ENCODE measurements at places on chromosomes 11 and 22. TPM values are rescaled to one million over a fixed set of nuclear protein-coding genes. Genes with fewer than 3 reads are reported as not detected.

GRCh38 chr22:35559354-35560005 lies 18.8 kb downstream of the RASD2 start:
- DNase-seq, result no peak

DNA sequence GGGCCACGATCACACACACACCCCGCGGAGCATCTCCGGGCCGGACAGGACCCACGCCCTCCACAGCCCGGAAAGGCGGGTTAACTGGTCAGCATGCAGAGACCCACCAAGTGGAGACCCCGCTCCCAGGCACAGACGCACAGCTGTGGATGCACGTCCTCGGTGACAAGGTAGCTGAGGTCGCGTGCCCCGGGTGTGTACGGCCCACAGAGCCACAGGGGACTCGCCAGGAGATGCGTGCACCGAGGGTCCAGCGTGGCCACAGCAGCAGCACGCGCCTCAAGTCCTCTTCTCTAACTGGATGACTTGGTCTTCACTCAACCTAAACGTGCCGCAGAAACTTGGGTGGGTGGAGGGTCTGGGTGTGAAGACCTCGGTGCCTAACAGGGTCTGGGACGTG lies 5.5 kb downstream of the H19 start:
- no peak for DNase-seq

DNA sequence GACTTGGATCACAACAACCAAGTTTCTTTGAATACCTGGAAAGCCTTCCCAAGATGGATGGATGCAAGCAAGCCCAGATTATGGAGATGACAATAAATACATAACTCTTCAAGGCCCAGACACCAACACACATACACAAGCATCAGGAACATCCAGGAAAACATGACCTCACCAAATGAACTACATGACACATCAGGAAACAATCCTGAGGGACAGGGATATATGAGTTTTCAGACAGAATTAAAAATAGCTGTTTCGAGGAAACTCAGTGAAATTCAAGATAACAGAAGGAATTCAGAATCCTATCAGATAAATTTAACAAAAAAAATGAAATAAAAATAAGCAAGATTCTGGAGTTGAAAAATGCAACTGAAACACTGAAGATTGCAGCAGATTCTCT lies 659.4 kb downstream of the METTL15 start:
- no peak for DNase-seq

GRCh38 chr22:24986816-24987215 lies 34.3 kb downstream of the KIAA1671 start:
- DNase-seq, result no peak

DNA sequence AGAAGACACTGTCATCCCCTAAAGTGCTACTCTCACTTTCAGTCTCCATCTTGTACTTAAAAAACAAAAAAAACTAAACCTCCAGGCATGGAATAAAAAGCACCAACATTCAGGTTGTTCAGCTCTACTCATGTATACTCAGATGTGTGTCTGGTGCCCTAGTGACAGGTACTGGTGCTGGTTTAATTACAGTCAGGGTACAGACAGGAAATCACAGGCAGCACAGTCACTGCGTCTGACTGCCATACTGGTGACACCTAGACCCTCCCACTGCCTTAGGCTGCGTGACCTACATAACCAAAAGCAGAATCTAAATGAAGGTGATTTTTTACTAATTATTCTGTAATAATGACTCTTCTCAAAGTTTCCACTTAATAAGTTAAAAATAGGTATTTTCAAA lies at the start of gene ARHGAP32:
TSS of gene ARHGAP32 (minus strand) at position 176 of the 400 bp plus-strand sequence. CDS start at position 49, 127 bp downstream.
- DNase-seq, result no peak

DNA sequence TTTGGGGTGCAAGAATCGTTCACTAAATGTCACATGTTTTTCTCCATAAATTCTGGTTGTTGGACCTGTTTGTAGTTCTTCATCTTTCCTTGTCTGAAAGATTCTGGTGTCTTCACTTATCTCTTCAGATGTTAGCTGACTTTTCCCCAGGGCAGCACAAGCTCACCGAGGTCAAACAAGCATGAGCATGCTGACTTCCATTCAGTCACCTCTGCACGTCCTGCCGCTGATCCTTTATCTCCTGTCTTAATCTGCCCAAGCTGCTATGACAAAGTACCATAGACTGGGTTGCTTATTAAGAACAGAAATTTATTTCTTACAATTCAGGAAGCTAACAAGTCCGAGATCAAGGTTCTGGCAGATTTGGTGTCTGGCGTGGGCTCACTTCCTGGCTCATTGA lies 800.6 kb downstream of the NTM start:
- DNase-seq, result no peak

GRCh38 chr11:76783896-76784813 lies 999 bp downstream of the TSKU start:
- no peak for DNase-seq

THY1 gene
- not detected for polyA plus RNA-seq

GTSE1 gene
- not detected for polyA plus RNA-seq

GNG3 gene
- 18.1 TPM for polyA plus RNA-seq

Measured in naive B cell (primary cell).